ENCODE measurements at places on chromosomes 1 and 21.

- DNase-seq = no peak
These were observed 105.7 kb upstream of the TLR5 start for GRCh38 chr1:223248770-223249140.

GRCh38 chr1:173148545-173148944, 58.6 kb downstream of the TNFSF4 start:
- DNase-seq = no peak

DNA sequence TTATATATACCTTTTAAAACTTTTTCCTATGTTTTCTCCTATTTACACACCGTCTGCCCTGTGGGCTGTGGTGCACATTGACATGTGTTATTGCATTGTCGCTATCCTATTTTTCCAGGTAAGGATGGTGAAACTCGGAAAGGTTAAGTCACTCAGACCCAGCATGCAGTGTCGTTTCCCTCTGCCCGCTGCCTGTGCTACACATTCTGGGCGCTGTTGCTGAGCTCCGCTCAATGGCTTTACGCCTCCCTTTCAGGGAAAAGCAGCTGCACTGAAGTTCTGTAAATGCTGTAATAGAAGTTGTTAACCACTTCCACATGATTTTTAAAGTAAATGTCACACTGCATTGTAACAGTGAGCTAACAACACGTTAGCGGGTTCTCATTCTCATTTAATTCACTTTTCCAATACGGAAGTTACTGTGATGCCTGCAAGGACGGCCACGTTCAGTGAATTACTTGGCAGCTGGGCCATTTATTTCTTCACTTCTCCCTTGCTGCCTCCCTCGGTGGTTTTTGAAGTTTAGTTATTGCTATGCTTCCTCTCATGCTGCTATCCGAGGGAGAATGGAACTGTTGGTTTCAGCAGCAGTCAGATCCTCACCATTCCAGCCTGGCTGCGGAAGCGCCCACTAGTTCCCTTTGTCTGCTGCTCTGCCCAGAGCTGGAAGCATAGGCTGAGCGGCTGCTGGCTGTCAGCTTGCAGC, 288.7 kb downstream of the SPATA17 start:
- DNase-seq = no peak

- no peak for DNase-seq
These were observed 126.9 kb upstream of the GRIK3 start for GRCh38 chr1:37161171-37161570.
